ENCODE measurements at places on chromosomes 11 and 22.

DNA sequence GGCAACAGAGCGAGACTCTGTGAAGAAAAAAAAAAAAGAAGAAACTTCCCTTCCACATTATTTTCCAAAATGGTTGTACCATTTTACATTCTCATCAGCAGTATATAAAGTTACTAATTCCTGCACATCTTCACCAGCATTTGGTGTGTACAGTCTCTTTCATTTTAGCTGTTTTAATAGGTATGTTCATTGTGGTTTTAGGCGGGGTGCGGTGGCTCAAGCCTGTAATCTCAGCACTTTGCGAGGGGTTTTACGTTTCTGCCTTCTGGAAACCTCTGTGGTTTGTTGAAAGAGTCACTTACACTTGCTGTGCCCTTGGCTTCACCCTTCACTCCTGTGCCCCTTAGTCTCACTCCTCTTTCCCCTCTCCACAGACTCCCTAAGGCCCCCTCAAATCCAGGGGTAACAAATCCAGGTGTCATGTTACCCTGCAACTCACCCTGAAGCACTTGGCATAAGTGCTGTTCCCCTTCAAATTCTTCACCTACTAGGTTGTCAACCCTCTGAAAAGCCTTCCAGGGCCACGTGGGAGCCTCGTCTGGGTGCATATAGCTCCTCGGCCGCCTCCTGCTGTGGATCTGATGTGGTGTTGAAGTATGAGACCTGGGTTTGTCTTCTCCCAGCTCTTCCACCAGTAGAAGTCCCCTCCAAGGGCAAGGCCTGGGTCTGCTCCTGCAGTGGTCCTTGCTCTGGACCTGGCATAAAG, 20.8 kb downstream of the TOB2 start:
- no peak for DNase-seq

GRCh38 chr11:61489833-61490721, 18.5 kb upstream of the LRRC10B start:
- no peak for DNase-seq

DNA sequence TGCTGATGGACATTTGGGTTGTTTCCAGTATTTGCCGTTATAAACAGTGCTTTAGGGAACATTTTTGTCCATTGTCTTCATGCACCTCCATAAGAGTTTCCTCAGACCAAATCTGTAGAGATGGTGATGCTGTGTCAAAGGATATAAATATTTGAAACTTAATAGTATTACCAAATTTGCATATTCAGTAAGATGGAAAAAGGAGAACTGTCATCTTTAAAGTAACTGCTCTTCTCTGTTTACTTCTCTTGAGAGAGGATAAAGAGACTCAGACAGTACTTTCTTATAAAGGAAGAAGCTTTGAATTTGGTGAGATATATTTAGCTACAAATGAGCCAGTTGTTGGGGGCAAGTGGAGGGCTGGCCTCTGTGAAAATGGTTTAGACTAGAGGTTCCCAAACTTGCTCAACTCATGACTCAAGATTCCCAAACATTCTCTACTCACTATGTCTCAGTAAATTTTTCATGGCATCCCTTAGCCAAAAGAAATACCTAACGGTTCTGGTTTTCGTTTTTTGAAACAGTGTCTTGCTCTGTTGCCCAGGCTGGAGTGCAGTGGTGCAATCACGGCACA, 26.2 kb downstream of the SHISA8 start:
- no peak for DNase-seq

DNA sequence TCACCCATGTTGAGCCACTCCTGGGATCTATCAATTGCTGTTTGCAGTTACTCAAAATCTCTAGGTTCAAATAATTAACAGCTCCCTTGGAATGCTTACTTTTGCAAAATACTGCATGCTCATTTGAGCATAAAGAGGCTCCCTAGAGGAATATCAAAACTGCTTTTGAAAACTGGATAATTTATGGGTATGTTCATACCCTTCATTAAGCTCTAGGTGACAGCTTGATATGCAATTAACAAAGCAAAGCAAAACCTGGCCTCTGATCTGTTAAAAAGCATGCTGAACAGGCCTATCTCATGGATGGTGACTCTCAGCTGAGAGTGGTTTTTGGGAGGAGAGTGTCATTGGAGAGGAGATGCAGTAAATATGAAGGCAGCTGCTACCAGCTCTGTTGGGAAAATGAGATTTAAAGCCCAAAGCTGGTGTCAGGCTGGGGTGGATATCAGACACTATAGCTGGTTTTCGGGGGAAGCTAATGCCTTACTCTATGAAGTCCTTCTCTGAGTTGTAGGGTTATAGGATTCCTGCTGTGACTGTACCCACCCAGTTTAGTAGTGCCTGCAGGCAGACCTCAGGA, 110.9 kb downstream of the RASSF10 start:
- DNase-seq: no peak

GRCh38 chr11:111633756-111634362, 31.6 kb downstream of the SIK2 start:
- DNase-seq: no peak

GRCh38 chr11:132094598-132094997, 724.2 kb downstream of the NTM start:
- DNase-seq: no peak
